ENCODE measurements at places on chromosomes 3 and 15.

DNA sequence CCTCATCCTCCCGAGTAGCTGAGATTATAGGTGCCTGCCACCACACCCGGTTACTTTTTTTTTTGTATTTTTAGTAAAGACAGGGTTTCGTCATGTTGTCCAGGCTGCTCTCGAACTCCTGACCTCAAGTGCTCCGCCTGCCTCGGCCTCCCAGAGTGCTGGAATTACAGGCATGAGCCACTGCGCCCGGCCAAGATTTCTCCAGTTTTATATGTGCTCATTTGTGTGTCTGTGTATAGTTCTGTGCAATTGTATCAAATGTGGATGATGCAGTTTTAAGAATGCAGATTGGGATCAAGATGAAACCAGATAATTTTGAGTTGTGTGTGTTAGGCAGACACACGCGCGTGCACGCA is 68.3 kb downstream of the SLCO3A1 start:
- no peak for DNase-seq

DNA sequence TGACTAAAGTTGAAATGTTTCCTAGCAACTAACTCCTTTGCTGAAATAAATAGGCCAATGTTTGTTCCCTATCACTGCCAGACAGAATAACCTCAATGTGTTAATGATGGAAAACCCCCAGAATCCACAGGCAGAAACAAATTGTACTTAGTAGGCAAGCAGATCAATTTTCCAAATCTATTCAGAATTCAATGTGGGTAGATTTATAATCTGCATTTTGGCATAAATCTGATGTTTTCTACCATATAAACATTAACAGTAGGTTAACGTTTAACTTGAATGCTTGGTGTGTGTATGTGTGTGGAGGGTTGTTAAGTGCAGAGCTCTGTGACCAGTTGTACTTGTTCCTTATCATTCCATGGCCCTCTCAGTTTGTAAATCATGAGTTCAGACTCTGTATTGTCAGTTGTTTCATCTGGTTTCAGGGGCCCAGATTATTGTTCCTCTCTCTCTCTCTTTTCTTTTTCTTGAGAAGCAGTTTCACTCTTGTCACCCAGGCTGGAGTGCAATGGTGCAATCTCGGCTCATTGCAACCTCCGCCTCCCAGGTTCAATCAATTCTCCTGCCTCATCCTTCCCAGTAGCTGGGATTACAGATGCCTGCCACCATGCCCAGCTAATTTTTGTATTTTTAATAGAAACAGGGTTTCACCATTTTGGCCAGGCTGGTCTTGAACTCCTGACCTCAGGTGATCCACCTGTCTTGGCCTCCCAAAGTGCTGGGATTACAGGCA is 32.8 kb downstream of the PLSCR1 start:
- no peak for DNase-seq

- no peak for DNase-seq
Observed at GRCh38 chr3:101850246-101851051, 1.1 kb downstream of the NFKBIZ start.

DNA sequence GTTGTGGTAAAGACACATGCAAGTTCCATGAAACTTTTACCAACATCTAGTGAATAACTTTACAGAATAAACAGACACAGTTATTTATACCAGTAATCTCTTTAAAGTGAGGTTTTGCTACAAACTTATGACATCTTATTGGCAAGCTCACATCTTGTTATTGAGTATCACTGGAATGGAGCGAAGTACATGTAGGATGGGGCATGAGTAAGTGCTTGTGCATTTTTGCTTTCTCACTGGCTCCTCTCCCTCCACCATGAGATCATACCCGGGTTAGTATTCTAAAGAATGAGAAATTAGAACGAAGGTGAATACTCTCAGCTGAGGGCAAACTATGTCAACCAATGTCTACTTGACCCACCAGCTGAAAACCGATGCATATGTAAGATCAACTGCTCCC is 193.3 kb upstream of the ZNF717 start:
- no peak for DNase-seq

- no peak for DNase-seq
Observed at GRCh38 chr15:35626571-35627318, 80.8 kb upstream of the DPH6 start.

- peak; percentile 74 for DNase-seq
Observed at GRCh38 chr15:80970018-80970657, 19.5 kb downstream of the MESD start.
